Calu3 (cell line): ENCODE measurements at places on chromosomes 2 and 18. TPM values are rescaled to one million over a fixed set of nuclear protein-coding genes. Genes with fewer than 3 reads are reported as not detected.
A peak's percentile ranks its signal among the peaks of the same experiment; 100 is the strongest.

DNA sequence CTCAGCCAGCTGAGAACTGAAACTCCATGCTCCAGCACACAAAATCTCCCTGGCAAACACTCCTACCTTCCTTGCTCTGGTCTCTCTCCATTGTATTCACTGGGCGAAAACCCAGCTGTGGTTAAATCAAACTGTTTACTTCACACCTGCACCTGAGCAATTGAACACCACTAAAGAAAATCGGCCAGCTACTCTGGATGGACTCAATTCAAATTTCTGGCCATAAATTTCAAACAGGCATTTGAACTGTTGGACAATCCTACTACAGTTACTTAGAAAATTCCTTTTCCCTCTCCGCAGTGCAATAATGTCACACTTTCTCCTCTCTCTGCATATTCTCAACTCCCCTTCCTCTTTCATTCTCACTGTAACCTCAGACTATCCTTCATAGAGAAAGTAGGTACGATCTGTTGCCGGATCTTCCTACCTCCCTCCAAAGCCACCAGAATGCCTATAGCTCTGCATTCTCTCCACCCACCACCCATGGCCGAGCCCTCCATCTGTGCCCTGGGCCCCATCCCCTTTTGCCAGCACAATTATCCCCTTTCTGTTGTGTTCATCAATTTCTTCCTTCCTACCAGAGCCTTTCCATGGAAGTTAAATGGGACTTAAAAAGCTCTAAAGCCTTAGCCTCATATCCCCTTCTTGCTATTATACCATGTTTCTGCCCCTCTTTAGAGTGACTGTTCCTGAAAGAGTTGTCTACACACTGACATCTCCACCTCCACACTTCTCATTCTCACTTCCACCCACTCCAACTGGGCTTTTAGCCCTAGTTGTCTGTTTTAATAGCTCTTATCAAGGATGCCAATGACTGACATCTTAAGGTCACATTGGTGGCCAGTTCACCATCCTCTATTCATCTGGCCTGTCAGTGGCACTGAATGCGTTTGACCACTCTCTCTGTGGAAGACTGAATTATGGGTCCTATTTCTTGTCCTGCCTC is 127.5 kb upstream of the SLC1A4 start:
- no peak for DNase-seq
- peaks cover 5% of the 10 kb centered on the region for H3K36me3 ChIP-seq
- H3K4me1 ChIP-seq: peaks cover 16% of the 10 kb centered on the region
- H3K27ac ChIP-seq: no peak overlapping the region

DNA sequence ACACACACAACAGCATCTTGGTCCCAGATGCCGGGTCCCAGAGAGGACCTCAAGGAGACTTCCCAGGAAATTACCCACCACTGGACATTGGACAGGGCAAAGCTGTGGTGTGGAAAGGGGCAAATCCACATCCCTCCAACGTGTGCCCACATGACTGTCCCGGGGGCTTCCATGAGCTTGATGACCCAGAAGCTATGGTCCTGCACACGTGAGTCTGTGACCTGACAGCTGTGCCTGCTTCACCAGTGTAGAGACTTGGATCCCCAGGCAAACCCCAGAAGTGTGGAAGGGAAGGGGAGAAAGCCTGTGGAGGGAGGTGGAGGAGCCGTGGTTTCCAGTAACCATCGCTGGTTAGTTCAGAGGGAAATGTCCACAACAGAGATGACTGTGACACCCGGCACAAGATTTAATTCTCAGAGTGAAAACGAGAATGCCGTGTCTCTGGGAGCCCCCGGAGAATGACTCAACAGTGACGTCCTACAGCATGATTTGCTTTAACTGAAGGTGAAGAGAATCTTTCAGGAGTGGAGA is 19.1 kb upstream of the GPR55 start:
- no peak for DNase-seq
- no peak overlapping the region for H3K27ac ChIP-seq
- no peaks in the 10 kb centered on the region for H3K36me3 ChIP-seq
- no peaks in the 10 kb centered on the region for H3K4me1 ChIP-seq
- H3K4me3 ChIP-seq: no peak overlapping the region

- no peaks in the 10 kb centered on the region for H3K27me3 ChIP-seq
- H3K4me3 ChIP-seq: no peak overlapping the region
- no peaks in the 10 kb centered on the region for H3K4me1 ChIP-seq
- DNase-seq: no peak
- no peak overlapping the region for H3K27ac ChIP-seq
Observed at GRCh38 chr2:234320066-234320465, 176.8 kb downstream of the ARL4C start.

DNA sequence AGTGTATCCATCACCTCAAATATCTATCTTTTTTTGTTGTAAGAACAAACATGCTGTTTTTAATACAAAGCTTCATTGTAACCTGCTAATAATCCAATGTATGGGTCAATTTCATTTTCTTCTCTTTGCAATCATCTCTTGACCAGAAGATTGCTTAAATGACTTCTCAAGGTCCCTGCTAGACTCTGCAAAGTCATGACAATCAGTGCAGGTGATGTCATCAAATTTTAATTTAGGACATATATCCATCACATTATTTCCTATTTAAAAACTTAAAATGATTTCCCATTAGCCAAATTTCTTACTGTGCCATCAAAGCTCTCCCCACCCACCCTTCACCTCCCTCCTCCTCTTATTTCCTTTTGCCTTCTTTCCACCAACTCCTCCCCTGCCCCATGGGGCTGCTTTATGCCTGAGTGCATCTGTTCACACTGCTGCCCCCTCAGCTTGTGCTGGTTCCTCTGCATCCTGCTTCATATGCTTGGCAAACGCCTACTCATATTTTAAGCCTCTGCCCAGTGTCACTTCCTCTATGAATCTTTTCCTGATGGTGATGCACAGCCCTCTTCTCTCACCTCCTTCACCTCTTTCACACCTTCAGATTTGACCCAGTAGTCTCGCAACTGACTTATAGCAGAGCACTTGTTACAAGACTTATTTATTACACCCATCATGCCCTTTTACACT is 20.3 kb downstream of the PLEK start:
- no peaks in the 10 kb centered on the region for H3K4me1 ChIP-seq
- H3K36me3 ChIP-seq: no peaks in the 10 kb centered on the region
- H3K4me3 ChIP-seq: no peak overlapping the region
- no peak overlapping the region for H3K27ac ChIP-seq

DNA sequence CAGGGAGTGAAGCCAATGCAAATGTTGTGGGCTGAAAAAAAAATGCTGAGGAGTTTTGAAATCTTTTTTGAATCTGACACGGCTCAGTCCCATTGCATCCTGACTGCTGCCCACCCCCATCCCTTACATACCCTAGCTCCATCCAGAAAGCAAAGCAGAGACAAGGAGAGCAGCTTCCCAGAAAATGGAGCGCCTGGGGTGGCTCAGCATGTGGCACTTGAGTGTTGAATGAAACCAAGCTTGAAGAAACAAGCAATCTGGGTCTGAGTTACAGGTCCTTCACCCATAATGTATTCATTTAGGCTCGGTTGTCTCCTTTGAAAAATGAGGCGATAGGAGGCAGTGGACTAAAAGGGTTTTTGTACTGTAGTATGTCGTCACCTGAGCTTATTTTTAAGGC is 244.2 kb upstream of the ACVR2A start:
- no peak overlapping the region for H3K27ac ChIP-seq
- no peak for DNase-seq
- H3K4me1 ChIP-seq: no peaks in the 10 kb centered on the region
- no peaks in the 10 kb centered on the region for H3K27me3 ChIP-seq
- H3K36me3 ChIP-seq: no peaks in the 10 kb centered on the region
- no peak overlapping the region for H3K4me3 ChIP-seq

GRCh38 chr2:121472470-121472993 is 58.1 kb upstream of the RNU4ATAC start:
- H3K27me3 ChIP-seq: no peaks in the 10 kb centered on the region
- DNase-seq: no peak
- H3K4me1 ChIP-seq: peaks cover 18% of the 10 kb centered on the region
- peaks cover 27% of the 10 kb centered on the region for H3K36me3 ChIP-seq
- H3K27ac ChIP-seq: no peak overlapping the region

GRCh38 chr2:5696945-5697521 is 4.8 kb downstream of the SOX11 start:
- no peak for DNase-seq
- peaks cover 4% of the 10 kb centered on the region for H3K36me3 ChIP-seq
- H3K27me3 ChIP-seq: no peaks in the 10 kb centered on the region
- H3K27ac ChIP-seq: no peak overlapping the region
- H3K4me1 ChIP-seq: no peaks in the 10 kb centered on the region

- peak overlapping the region; percentile 91 for H3K27ac ChIP-seq
- H3K36me3 ChIP-seq: peaks cover 84% of the 10 kb centered on the region
- peak overlapping the region; percentile 89 for H3K4me3 ChIP-seq
- peaks cover 25% of the 10 kb centered on the region for H3K4me1 ChIP-seq
Observed at GRCh38 chr18:49487711-49488310, 777 bp upstream of the C18orf32 start.

- H3K27ac ChIP-seq: no peak overlapping the region
- no peak for DNase-seq
- no peaks in the 10 kb centered on the region for H3K4me1 ChIP-seq
- no peak overlapping the region for H3K4me3 ChIP-seq
Observed at GRCh38 chr2:42754021-42754775, 9.7 kb downstream of the OXER1 start.

DNA sequence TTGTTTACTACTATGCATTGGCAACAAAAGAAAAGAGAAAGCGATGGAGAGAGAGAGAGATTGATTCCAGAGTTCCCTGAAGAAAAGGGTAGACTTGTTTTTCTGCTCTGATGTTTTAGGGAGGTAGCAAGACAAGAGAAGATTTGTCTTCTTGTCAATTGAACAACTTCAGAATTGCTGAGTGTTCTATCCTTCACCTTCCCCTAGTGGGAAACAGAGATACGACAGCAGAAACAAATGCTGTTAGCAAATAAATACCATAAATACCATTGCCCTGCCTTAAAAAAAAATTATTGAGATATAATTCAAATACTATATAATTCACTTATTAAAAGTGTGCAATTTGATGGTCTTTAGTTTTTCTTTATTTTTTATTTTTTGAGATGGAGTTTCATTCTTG is 26.2 kb upstream of the CCDC150 start:
- no peaks in the 10 kb centered on the region for H3K36me3 ChIP-seq
- no peak overlapping the region for H3K4me3 ChIP-seq
- H3K27me3 ChIP-seq: no peaks in the 10 kb centered on the region
- H3K4me1 ChIP-seq: no peaks in the 10 kb centered on the region

DNA sequence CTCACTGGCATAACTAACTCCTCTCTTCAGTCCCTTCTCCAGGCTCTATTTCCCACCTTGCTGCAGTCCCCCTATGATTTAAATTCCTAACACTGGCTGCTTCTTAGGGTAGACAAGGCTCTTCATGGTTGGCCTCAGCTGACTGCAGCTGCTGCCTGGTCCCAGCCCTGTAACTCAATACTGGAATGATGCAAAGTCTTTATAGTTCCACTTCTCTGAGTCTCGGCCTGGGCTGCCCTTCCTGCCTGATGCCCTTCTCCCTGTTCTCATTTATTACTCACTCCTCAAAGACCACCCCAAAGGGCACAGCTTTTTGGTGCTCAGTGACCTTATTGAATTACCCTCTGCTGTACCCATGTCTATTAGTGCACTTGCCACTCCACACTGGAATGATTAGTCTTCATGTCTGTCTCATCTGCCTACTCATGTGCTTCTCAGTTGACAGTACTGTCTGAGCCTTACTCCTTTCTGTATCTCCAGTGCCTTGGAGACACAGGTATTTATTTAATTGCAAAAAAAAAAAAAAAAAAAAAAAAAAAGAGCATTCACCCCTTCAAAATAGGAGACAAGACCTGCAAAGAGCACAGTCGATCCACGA is 199.4 kb upstream of the REV1 start:
- no peak for DNase-seq
- no peak overlapping the region for H3K4me3 ChIP-seq
- no peaks in the 10 kb centered on the region for H3K36me3 ChIP-seq
- no peak overlapping the region for H3K27ac ChIP-seq
- H3K4me1 ChIP-seq: no peaks in the 10 kb centered on the region
- H3K27me3 ChIP-seq: peaks cover 36% of the 10 kb centered on the region

DNA sequence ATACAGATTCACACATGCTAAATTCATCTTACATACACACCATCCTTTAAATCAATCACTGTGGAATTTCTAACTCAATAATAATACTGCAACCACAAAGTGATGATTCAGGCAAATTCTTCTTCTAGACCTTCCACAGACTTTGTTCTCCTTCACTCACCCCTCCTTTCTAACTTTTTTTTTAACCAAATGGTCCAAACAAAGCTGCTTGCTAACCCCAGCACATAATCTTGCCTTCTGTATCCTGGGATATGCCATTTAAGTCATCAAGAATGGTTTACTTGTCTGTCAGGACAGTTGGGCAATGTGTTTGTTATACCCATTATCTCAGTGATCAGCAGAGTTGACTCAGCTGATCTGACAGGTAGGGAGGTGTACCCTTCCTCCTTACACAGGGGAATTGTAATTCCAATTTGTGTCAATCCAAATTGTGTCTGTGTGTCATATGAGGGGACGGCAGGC is 10.0 kb downstream of the SLC40A1 start:
- H3K4me1 ChIP-seq: peaks cover 51% of the 10 kb centered on the region
- no peak for DNase-seq
- H3K36me3 ChIP-seq: peaks cover 26% of the 10 kb centered on the region
- H3K4me3 ChIP-seq: no peak overlapping the region
- no peaks in the 10 kb centered on the region for H3K27me3 ChIP-seq

GRCh38 chr2:174750923-174751441 is 13.3 kb downstream of the CHRNA1 start:
- no peak overlapping the region for H3K4me3 ChIP-seq
- H3K27me3 ChIP-seq: peaks cover 2% of the 10 kb centered on the region
- H3K27ac ChIP-seq: no peak overlapping the region
- DNase-seq: no peak
- no peaks in the 10 kb centered on the region for H3K36me3 ChIP-seq

DNA sequence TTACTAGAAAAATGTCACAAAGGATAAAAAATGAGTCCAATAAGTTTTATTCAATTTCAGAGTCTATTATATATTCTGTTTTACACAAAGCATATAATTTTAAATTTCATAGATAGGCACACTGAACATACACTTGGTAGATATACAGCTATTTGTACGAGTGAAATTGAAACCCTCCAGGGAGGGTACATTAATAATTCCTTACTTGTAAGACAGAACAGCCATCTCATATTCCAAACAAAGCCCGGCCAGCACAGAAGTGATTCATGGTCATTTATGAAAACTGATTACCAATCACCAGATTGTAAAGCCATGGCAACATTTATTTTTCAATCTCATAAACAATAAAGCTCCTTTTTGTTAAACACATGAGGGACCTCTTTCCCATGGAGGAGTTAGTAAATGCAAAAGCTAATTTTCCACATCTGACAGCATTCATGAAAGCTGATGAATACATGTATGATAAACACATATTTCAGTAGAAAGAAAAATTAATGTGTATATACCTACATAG is 190.6 kb downstream of the TDRD15 start:
- no peak overlapping the region for H3K27ac ChIP-seq
- H3K36me3 ChIP-seq: no peaks in the 10 kb centered on the region
- no peaks in the 10 kb centered on the region for H3K4me1 ChIP-seq
- no peak for DNase-seq

GRCh38 chr18:33924576-33924975 is 300.1 kb downstream of the NOL4 start:
- no peaks in the 10 kb centered on the region for H3K36me3 ChIP-seq
- no peak for DNase-seq
- no peak overlapping the region for H3K27ac ChIP-seq
- no peak overlapping the region for H3K4me3 ChIP-seq
- no peaks in the 10 kb centered on the region for H3K4me1 ChIP-seq

The FOSL2 gene
- 53.7 and 57.3 TPM in 2 replicates for total RNA-seq

The LAMA1 gene
- total RNA-seq: not detected in 2 replicates

The EPHA4 gene
- total RNA-seq: 2.8 and 3.2 TPM in 2 replicates

The NAT8 gene
- total RNA-seq: not detected in 2 replicates

The LYG2 gene
- not detected in 2 replicates for total RNA-seq

The SLC35G4 gene
- total RNA-seq: not detected in 2 replicates

The DSC1 gene
- not detected in 2 replicates for total RNA-seq

The C2orf92 gene
- 6.9 and 8.4 TPM in 2 replicates for total RNA-seq
